LHCN-M2 (cell line): ENCODE measurements at places on chromosomes 12 and 14.

DNA sequence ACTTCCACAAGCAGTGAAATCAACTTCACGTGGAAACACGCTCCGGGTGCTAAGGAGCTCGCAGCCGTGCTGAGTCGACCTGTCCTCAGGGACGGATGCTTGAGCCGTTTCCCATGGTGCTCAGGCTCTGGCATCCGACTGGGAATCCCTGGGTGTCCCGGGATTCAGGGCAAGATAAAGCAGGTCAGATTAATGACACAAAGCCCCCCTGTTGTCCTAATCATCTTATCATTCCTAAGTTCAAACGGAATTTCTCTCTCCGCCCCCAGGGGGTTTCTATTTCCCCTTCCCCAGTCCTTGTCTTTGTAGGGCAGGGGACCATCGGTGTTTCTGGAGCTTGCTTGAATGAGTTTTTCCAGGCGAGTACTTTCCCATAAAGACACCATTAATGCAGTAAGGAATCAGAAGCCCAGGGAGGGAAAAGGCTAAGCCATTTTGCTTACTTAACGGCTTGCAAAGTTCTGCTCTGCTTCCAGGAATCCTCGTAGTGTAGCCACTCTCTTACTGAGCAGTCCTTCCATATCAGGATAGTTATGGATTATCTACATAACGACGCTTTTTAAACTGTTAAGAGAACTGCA lies 116.5 kb downstream of the TMEM132C start:
- no peak for DNase-seq

- peak; percentile 78 for DNase-seq
These were observed 67.2 kb downstream of the CCDC92 start for GRCh38 chr12:123905319-123905925.

GRCh38 chr14:55114720-55115119 lies 14.3 kb upstream of the LGALS3 start:
- DNase-seq, result no peak

DNA sequence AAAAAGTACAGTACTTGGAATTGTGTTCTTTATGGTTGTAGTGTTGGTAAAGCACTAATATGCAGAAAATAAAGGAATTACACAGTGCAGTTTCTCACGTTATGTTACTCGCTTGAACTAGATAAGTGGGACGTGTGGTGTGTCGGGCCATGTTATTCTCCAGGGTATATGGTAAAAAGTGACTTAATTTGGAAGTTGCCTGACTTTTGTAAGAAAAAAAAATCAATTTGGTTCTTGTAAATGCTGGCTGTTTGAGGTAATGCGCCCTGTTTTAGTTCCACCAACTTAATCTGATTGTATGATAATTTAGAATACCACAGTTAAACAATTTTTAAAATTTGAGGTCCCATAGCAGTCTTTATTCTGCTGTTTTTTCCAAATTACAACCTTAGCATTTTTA lies 4.1 kb downstream of the ARF6 start:
- DNase-seq, result peak; percentile 17

DNA sequence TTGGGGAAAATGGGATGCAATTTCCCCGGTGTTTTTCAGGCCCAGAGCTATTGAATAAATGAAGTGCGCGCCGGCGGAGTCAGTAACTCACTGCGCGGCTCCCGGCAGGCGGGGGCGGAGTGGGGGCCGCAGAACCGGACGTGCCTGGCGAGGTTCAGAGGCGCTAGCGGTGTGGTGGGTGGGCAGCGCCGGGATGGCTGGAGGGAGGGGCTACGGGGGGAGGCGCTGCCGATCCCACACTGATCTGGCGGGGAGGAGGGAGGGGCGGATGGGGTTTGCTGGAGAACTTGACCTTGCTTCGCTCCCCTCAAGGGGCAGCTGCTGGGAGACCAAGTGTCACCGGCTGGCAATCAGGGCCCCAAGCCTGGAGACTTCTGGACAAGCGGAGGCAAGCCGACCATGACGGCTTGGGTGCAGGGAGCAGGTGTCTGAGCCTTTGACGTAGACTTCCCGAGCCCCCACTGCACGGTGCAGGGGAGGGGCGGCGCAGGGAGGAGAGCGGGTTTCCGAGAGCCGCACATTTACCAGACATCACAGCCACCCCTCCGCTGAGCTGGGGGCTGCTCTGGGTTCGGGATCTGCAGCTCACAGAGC lies 174.1 kb upstream of the RTL1 start:
- no peak for DNase-seq

GRCh38 chr14:23513818-23514643 lies 37.5 kb downstream of the ZFHX2 start:
- DNase-seq, result no peak
